H7 (cell line): ENCODE measurements at places on chromosomes 3 and 15. TPM values are rescaled to one million over a fixed set of nuclear protein-coding genes. Genes with fewer than 3 reads are reported as not detected.

Gene RHOV
- 2.0 and 2.1 TPM in 2 replicates for total RNA-seq

Gene ZNF860
- 0.85 and 1.5 TPM in 2 replicates for total RNA-seq

DNA sequence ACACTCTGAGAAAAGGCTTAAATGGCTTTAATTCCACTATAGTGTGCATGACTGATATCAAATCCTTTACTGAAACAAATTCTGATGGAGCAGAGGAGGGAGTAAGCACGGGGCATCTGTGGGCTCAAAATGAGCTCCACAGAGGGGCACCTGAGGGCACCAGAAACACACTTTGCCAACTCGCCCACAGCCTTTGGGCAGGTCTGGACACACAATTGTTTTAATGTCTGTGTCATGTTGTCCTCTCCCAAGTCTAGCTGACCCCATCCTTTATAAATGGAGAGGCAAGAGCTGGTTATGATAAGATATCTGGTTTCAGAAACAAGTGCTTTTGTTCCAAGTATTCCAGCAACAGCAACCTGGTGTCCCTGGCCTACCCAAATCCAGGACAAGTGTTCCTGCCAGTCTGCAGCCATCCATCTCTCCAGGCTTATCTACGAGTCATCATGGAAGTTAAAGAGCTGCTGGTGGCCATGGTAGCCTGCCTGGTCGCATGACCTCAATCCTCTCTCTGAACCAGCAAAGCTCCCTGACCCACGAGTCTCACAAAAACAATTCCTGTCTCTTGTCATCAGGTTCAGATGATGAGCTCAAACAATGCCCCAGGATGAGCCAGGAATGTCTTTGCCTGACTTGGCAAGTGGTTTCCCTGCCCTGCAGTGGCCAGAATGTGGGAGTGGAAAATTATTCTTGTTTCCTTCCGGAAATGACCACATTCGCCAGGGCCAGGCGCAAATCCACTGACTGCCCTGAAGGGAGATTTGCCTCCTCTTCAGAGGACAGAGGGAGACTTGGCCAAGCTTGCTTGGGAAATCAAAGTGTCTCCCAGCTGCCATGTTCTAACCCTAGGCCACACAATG lies 64.4 kb upstream of the TPM1 start:
- DNase-seq = no peak

Gene GADL1
- not detected in 2 replicates for total RNA-seq

GRCh38 chr15:25508369-25509002 lies 69.7 kb upstream of the UBE3A start:
- DNase-seq = peak; percentile 69

Gene NR1I2
- total RNA-seq = 0.87 and 1.6 TPM in 2 replicates

- no peak for DNase-seq
Observed at GRCh38 chr15:73617301-73617831, 15.8 kb downstream of the NPTN start.

GRCh38 chr3:177470197-177470941 lies 273.1 kb upstream of the TBL1XR1 start:
- no peak for DNase-seq

GRCh38 chr15:67420137-67420536 lies 100.8 kb upstream of the C15orf61 start:
- no peak for DNase-seq

DNA sequence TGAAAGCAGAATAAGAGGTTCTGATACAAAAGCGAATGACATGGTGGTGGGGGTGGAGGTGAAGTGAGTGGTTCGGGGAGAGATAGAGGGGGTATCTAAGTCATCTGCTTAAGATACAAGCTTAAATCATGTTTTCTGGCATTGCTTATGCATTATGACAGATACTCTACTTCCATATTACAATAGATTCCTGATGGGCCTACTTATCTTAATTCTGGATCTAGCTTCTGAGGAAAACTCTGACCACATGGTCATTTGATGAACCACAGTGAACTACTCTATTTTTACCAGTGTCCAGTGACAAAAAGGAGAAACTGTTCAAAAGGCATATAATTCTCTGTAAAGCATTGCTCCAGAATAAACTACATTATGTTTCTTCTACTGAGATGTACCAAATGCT lies 673.7 kb upstream of the CCDC54 start:
- no peak for DNase-seq

DNA sequence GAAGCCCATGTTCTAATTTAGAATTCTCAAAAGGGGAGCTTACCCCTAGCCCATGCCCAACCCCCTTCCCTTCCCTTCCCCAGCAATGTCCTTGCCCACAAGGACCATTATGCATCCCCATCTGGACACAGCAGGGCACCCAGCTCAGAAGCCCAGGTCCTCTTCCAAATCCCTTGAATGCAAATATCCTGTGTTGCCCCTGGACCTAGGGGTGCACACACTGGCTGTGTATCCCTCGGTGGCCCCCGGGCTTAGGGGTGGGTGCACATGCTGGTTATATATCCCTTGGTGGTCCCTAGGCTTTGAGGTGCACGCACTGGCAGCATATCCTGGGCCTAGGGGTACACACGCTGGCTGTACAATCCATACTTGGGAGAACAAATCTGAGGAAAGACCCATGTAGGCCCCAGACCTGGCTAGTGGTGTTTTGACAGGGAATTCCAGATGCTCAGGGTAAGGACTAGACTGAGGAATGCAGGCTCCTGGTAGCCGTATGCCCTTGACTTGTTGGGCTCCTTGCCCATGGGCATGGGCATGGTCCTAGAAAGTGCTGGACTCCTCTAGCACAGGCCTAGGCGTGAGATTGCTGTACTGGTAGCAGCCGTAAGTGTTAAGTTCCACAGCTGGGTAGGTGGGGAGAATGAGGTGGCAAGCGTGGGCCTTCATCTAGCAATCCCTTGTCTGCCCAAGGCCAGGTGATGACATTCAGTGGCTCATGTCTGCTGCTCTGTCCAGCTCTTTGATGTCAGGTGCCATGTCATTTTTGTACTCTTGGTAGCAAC lies 222.4 kb downstream of the OPA1 start:
- DNase-seq = no peak

DNA sequence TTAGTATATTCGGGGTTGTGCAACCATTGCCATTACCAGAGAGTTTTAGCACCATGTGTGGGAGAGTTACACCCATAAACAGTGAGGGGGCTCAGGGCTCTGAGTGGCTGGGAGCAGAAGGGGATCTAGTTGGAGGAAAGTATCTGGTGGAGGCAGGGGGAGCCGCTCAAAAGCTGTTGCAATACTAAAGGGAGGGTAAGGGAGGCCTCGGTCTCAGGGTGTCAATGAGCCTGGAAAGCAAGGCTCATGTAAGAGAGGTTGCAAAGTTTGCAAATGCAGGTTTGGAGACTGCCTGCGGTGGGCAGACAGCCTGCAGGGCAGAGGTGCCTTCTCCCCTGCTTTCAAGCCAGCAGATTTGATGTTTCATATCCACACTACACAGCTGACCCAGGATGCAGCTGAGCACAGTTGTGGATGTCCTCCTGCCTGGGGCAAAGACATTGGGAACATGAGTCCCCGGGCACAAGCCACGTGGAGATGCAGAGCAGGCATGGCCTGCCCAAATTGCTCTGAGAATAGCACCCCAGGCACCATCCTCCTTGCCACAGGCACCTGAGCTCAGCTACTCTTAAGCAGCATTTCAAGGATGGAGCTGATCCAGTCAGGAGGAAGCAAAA lies 181.4 kb downstream of the TLE3 start:
- no peak for DNase-seq

Gene ILDR1
- 1.00 and 1.1 TPM in 2 replicates for total RNA-seq

Gene ZNF80
- not detected in 2 replicates for total RNA-seq

- peak; percentile 73 for DNase-seq
Observed at GRCh38 chr15:41333026-41333562, 413 bp downstream of the NUSAP1 start.
